ENCODE measurements at places on chromosomes 12 and 14.

GRCh38 chr14:100585448-100586152 is 1.6 kb downstream of the BEGAIN start:
- no peak for DNase-seq
- no peak overlapping the region for H3K27ac ChIP-seq
- H3K27me3 ChIP-seq, result peaks cover 22% of the 10 kb centered on the region
- no peaks in the 10 kb centered on the region for H3K36me3 ChIP-seq
- H3K4me1 ChIP-seq, result peaks cover 3% of the 10 kb centered on the region

- H3K36me3 ChIP-seq, result peaks cover 70% of the 10 kb centered on the region
- no peak for DNase-seq
- peak overlapping the region; percentile 52 for H3K27ac ChIP-seq
- H3K4me3 ChIP-seq, result peak overlapping the region; percentile 57
- peaks cover 37% of the 10 kb centered on the region for H3K4me1 ChIP-seq
Measured at GRCh38 chr12:56682323-56682722, 5.8 kb downstream of the PTGES3 start.

- no peaks in the 10 kb centered on the region for H3K36me3 ChIP-seq
- no peak for DNase-seq
- no peaks in the 10 kb centered on the region for H3K27me3 ChIP-seq
Measured at GRCh38 chr14:105578070-105578469, 51.7 kb downstream of the TMEM121 start.

DNA sequence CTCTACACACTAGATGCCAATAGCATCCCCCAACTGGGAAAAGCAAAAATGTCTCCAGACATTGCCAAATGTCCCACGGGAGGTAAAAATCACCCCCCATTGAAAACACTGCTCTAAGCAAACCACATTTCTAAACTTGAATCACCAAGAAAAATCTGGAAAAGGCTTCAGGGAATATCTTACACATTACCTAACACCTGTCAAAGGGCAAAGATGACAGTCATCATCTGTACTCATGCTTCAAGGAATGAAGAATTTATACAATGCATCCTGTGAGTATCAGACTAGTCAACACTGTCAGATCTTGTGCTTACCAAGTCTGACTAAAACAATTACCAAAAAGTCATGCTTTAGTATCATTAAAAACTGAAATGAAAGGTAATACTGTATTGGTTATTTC is 161.6 kb upstream of the SOX5 start:
- H3K4me1 ChIP-seq, result no peaks in the 10 kb centered on the region
- no peaks in the 10 kb centered on the region for H3K36me3 ChIP-seq
- no peak for DNase-seq

DNA sequence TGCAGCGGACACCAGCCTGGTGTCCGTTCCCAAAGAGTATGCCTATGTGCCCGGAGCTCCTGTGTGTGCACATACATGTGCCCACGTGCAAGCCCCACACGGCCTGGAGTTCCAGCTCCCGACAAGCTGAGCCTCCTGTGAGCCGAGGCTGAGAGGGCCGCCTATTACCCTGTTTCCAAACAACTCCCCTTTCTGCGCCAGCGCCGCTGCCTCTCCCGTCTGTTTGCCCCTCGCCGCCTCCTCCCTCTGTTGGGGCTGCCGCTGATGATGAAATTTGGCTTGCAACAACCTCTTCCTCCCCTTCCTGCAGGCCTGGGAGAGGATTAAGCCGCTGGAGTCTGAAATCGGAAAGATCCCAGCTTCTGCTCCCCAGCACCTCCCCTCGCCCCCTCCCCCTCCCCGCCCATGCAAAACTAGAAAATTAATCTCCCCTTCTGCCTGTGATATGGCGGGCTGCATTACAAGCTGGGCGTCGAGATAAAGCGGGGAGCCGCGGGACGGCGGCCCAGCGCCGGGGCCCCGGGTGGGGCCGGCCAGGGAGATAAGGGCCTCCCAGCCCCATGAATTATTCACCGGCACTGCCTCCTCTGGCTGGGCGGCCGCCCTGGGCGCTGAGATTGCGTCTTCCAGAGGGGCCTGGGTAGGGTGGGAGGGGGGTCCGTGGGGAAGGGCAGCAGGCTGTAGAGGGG is 6.8 kb upstream of the ASIC1 start:
- DNase-seq, result no peak
- peaks cover 5% of the 10 kb centered on the region for H3K4me1 ChIP-seq
- H3K27me3 ChIP-seq, result peaks cover 34% of the 10 kb centered on the region
- H3K4me3 ChIP-seq, result no peak overlapping the region
- H3K36me3 ChIP-seq, result no peaks in the 10 kb centered on the region
- H3K27ac ChIP-seq, result no peak overlapping the region

GRCh38 chr14:20472536-20473169 is 3.4 kb downstream of the PNP start:
- peaks cover 68% of the 10 kb centered on the region for H3K36me3 ChIP-seq
- peaks cover 50% of the 10 kb centered on the region for H3K4me1 ChIP-seq
- peak overlapping the region; percentile 79 for H3K4me3 ChIP-seq
- H3K27me3 ChIP-seq, result no peaks in the 10 kb centered on the region
- DNase-seq, result no peak
- H3K27ac ChIP-seq, result no peak overlapping the region

GRCh38 chr14:75857199-75857598 is 124.6 kb downstream of the TGFB3 start:
- no peaks in the 10 kb centered on the region for H3K27me3 ChIP-seq
- H3K4me1 ChIP-seq, result peaks cover 4% of the 10 kb centered on the region
- H3K4me3 ChIP-seq, result no peak overlapping the region
- H3K36me3 ChIP-seq, result no peaks in the 10 kb centered on the region
- no peak for DNase-seq

Data from T-helper 2 cell treated with Interferon-gamma antibody and Interleukin-4, amounts not matched to agents 5 μg/mL and 100 μg/mL, for 36 hours (primary cell).